Activated T-cell treated with anti-CD3 and anti-CD28 coated beads, Interleukin-2, amount 50 U/mL, for 48 hours (primary cell): ENCODE measurements at places on chromosomes 12 and 14.

DNA sequence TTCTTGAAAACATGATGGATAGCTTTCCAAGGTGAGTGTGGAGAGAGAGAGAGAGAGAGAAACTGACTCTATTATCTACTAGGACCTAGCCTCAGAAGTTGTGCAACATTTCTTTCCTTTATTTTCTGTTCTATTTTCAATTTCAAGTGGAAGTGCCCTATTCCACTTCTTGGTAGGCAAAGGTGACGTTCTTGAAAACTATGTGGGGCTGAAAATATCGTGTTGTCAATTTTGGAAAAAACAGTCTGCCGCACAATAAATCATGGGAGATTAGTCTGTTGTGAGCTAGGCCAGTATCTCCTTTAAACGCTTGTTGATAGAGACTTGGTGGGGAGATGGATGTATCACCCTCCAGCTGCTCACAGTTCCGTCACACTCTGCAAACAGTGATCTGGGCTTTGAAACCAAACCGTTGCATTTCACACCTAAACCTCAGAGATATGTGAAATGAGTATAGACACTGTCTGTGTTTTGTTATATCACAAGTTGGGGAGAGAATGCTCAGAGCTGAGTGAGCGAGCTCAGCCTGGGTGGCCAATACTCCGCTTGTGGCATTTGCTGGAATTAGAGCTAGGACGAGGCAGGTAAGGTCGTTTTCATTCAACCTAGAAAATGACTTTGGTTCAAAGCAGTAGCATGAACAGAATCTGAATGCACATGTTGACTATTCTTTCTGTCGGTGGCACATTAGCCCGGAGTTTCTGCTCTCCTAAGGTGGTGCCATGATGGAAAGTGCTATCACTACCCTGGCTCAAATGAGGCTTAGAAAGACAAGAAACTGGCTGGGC is 75.1 kb upstream of the ST8SIA1 start:
- DNase-seq: peak; percentile 33

DNA sequence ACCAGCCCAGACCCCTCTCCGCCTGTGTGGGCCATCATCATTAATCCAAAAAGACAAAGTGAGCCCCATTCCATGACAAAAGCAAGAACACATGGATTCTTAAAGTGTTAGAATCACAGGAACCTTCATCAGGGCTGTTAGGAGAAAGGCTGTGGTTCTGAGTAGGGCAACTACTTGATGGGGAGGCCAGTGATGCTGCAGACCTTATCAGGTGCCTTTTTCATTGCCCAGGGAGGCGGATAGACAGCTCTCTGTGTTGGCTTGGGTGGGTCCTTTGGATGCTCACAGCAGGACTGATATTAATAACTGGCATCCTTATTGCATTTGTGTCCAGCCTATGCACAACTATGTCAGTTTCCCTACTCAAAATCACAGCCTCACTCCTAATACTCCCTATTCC is 2.3 kb downstream of the HEBP1 start:
- DNase-seq: no peak

DNA sequence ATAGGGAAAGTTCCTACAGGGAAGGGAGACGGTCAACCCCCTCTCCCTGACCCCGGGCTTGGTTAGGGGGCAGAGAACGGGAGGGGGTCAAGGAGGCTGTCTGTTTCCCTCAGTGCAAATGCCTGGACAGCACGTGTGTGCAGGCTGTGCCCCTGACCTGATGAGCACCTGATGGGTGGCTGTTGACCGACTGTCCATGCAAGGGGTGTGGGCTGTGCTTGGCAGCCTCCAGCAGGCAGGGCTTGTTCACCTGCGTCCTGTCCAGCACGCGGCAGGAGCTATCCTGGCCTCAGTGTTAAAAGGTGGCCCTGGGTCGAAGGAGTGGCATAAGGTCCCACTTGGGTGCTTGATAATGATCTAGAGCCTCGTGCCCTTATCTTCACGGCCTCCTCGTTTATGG is 221.0 kb downstream of the CACNA1C start:
- DNase-seq: no peak

DNA sequence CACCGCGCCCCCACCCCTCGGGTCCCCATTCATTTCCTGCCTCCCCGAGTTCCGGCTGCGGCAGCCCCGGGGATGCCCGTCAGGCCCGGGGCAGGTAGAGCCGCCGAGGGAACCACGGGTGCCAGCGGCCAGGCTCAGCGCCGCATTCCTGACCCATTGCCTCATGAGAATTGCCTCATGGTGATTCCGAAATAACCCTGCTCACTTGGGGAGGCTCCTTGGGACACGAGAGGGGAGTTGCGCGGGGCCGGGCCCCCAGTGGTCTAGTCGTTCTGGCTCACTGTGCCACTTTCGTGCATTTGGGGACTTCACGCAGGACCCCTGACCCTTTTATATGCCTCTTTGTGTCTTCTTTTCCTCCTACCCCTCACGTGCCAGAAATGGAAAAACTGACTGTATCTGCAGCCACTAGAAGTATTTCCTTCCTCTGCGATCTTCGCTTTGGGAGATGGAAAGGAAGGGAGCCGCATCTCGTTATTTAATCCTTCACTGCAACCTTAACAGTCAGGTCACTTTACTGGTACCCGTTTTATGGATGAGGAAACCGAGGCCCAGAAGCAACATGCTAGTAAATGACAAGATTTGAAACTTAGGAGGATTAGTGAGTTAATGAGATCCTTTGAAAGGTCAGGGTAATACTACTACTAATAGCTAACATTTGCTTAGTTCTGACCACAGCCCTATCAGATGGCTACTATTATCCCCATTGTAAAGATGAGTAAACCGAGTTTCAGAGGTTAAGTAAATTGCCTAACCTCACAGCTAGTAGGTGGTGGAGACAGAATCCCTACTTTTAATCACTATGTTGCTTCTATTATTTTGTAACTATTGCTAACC is 768 bp downstream of the PTPN11 start:
- no peak for DNase-seq

DNA sequence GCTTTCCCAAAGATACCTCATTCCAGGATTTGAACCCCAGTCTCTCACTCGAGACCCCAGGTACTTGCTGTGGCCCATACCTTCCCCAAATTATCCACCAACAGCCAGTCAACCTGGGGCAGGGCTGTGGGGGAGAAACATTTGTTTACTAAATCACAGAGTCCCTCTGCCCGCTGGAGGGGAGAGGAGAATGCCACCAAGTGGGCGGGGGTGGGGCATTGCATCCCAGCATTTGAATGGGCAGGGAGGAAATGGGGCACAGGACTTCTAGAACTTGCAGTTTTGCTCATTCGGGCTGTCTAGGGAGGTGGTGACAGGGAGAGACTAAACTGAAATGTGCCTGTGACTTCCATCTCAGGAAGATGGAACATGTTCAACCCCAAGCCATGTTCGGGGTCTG is 10.9 kb upstream of the SERPINA9 start:
- no peak for DNase-seq

GRCh38 chr12:95083938-95084337 is 10.5 kb upstream of the NR2C1 start:
- no peak for DNase-seq

- DNase-seq: peak; percentile 76
These were observed 17.8 kb downstream of the NANOG start for GRCh38 chr12:7806863-7807487.

- no peak for DNase-seq
These were observed 45.2 kb upstream of the MAP1LC3B2 start for GRCh38 chr12:116513944-116514343.

DNA sequence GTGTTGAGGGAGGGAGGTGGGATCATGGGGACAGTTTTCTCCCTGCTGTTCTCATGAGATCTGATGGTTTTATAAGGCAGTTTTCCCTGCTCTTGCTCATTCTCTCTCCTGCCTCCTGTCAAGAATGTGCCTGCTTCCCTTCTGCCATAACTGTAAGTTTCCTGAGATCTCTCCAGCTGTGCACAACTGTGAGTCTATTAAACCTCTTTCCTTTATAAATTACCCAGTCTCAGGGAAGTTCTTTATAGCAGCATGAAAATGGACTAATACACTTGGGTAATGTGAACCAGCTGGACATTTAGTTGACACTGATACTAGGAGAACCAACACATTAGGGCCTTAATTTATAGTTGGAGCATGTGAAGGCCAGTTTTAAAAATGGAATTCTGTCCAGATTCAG is 12.4 kb upstream of the CCDC91 start:
- DNase-seq: no peak

DNA sequence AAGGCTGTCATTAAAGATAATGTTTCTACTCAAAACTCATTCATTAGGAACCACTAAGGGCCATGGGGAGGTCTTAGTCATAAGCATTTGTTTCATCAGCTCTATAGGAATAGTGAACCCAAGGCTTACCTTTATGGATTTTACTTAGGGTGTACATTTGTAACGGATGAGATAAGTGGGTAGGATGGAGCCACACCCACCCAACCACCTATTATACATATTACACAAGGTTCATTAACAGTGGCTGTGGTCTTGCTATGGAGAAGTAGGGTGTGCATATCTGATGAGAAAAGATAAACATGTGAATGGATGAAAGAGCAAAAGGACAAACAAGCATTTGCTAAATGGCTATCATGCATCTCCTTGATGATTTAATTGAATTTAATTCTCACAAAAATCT is 39.6 kb upstream of the ITPR2 start:
- no peak for DNase-seq

DNA sequence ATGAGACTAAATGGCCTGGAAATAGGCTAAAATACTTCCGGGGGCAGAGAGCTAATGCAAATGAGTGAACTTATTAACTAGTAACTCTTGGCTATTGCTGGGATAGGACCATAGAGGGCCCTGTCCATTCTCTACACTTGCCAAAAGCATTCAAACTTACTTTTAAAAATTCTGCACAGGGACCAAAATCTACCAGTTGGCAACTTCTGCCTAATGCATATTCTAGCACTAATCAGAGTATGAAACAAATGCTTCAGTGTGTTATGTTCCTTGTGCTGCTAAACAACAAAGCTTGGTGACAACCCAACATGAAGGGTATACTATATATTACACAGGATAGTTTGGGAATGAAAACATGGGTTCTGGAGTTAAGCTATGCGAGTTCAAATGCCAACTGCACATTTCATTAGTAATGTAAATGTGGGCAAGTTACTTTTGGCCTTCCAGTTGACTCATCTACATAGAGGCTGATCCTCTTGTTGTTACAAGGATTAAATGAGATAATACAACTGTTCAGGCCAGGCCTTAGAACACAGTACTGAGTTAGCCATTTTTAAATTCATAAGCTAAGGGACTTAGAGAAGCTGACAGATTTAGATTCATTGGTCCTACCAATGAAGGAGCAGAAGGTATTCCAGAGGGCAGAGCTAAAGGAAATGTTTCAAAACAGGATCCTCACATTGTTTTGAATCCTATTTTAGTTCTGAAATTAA is 32.4 kb downstream of the HIGD1C start:
- DNase-seq: no peak

GRCh38 chr14:30541318-30541717 is 17.6 kb upstream of the G2E3 start:
- no peak for DNase-seq

DNA sequence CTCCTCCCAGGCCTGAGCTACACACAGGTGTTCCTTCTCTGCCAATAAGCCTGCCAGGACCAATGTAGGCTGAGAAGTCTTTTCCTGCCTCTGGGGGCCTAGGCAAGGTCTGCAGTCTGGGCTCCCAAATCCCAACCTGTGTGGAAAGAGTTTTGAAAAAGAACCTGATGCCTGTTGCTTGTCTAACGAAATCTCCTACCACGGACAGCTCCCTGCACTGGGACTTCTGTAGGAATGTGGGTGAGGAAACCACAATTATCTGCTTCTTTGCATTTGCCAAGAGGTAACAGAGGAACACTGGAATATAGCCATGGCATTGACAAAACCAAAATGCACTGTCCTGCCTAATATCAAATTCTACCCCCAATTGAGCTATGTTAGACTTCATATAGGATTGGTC is 877.0 kb upstream of the TMEM132C start:
- no peak for DNase-seq

DNA sequence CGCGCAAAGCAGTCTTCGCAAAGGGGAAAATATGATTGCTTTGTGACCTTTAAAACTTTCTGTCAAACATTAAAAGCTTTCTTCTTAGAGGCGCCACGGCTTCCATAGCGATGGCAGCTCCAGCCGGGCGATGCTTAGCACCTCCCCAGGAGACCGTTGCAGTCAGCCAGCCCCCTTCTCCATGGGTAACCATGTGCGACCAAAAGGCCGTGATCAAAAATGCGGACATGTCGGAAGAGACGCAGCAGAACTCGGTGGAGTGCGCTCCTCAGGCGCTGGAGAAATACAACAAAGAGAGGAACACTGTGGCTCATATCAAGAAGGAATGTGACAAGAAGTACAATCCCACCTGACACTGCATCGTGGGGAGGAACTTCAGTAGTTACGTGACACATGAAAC is 12.7 kb upstream of the STON2 start:
- no peak for DNase-seq

DNA sequence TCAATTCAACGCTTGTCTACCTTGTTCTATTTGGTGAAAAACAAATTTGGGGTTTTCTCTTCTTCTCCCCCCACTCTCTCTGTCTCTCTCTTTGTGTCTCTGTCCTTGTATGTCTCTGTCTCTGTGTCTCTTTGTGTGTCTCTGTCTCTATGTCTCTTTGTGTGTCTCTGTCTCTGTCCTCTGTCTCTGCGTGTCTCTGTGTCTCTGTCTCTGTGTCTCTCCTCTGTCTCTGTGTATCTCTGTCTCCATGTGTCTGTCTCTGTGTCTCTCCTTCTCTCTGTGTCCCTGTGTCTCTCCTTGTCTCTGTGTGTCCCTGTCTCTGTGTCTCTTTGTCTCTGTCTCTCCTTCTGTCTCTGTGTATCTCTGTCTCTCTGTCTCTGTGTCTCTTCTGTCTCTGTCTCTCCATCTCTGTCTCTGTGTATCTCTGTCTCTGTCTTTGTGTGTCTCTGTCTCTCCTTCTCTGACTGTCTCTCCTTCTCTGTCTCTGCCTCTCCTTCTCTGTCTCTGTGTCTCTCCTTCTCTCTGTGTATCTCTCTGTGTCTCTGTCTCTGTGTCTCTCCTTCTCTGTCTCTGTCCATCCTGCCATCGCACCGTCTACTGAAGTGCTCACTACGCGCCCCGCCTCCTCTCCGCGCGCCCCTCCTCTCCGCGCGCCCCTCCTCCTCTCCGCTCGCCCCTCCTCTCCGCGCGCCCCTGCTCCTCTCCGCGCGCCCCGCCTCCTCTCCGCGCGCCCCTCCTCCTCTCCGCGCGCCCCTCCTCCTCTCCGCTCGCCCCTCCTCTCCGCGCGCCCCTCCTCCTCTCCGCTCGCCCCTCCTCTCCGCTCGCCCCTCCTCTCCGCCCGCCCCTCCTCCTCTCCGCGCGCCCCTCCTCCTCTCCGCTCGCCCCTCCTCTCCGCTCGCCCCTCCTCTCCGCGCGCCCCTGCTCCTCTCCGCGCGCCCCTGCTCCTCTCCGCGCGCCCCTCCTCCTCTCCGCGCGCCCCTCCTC is 12.8 kb downstream of the LRCOL1 start:
- peak; percentile 35 for DNase-seq

GRCh38 chr14:55699131-55700057 is 119.4 kb downstream of the KTN1 start:
- DNase-seq: no peak

- no peak for DNase-seq
These were observed 22.0 kb downstream of the CD9 start for GRCh38 chr12:6222078-6222654.

- peak; percentile 77 for DNase-seq
These were observed 1.0 kb downstream of the PCNX1 start for GRCh38 chr14:70907996-70908934.
